Activated T-cell treated with anti-CD3 and anti-CD28 coated beads, Interleukin-2, amount 50 U/mL, for 4 hours (primary cell): ENCODE measurements at places on chromosomes 5 and 9. TPM values are rescaled to one million over a fixed set of nuclear protein-coding genes. Genes with fewer than 3 reads are reported as not detected.

- peak; percentile 26 for DNase-seq
Measured at GRCh38 chr5:58462623-58463230, 2.8 kb upstream of the PLK2 start.

DNA sequence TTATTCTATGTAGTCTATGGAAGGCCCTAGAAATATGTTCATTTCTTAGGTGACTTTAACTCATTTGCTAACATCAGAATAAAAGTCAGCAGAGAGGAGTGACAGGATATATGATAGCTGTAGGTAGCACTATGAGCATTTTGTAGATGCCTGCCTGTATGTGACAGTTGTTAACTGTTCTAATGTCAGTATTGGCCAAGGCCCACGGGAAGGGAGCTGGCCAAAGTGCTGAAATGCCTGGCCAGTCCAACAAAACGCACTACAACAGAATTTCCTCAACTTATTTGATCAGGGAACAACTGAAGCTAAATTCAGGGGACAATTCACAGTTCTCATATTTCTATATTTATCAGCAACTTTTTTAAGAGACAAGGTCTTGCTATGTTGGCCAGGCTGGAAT, 20.8 kb downstream of the SV2C start:
- no peak for DNase-seq

- DNase-seq: no peak
Measured at GRCh38 chr5:36950586-36951457, 74.3 kb downstream of the NIPBL start.

DNA sequence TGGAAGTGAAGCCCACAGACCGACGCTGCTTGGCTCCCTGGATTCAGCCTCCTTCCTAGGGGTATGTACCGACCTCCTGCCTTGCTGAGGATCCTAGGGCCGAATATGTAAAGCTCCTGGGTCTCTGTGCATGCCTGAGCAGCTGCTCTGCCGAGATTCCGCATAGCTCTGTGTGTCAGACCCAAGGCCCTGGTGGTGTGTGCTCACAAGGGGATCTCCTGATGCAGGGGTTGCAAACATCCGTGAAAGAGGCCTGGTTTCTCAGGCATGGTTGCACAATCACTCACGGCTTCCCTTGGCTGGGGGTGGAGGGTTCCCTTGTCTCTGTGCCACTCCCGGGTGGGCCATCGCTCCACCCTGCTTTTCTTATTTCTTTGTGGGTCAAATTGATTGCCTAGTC, 19.9 kb upstream of the SVEP1 start:
- DNase-seq: no peak

DNA sequence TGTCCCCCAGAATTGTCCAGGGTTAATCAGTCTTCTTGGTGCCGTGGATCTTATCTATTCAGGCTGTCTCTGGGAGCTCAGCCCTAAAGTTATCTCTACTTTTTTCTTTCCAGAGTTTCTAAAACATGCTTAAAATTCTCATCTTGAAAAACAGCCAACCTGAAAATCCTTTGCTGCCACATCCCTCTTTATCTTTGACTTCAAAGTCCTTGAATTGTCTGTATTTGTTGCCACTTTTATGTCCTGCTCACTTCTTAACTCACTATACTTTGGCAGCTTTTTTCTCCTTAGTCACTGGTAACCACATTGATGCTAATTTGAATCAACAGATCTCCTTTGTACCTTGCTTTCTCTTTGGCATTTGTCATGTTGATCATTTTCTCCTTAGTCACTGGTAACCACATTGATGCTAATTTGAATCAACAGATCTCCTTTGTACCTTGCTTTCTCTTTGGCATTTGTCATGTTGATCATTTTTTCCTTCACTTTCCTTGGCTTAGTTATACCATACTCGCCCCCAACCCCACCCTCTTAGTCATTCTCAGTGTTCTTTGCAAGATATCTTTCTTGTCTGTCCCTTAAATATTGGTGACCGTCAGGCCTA, 8.5 kb downstream of the DMXL1 start:
- peak; percentile 10 for DNase-seq

DNA sequence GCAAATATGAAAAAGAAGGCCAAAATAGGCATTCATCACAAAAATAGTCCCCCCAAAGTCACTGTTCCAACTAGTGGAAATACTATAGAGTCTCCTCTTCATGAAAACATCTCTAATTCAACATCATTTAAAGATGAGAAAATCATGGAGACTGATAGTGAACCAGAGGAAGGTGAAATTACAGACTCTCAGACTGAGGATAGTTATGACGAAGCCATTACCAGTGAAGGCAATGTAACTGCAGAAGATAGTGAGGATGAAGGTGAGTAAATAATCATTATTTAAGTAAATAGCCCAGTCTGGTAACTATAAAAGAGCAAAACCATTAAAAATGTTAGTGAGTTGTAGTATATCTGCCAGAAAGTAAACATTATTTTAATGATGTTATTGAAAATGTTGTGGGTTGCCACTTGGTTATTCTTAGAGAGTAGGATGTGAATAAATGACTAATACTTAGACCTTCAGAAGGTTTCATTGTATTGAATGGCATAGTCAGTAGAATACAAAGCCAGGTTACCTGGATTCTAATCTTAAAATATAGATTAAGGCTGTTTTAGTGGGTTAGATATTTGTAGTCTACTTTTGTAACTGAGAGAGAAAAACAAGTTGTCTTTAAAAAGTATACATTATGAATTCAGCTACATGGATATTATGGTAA, 16.3 kb downstream of the AGGF1 start:
- no peak for DNase-seq

DNA sequence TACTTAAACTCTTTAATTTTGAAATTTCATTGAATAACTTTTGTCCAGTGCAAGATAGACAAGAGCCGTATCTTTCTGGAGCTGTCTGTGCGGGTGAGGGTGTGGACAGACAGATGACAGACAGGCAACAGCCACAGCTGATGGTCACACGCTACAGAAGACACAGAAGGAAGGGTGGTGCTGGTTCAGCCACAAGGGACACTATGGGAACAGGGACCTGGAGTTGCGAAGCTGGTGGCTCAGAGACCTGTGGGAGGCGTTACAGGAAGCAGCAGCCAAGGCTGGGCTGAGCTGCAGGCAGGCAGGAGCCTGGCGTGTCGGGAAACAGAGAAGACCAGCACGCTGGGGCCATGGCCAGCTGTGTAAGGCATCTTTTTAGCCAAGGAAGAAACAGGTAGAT, 104.4 kb downstream of the WNK2 start:
- DNase-seq: no peak

DNA sequence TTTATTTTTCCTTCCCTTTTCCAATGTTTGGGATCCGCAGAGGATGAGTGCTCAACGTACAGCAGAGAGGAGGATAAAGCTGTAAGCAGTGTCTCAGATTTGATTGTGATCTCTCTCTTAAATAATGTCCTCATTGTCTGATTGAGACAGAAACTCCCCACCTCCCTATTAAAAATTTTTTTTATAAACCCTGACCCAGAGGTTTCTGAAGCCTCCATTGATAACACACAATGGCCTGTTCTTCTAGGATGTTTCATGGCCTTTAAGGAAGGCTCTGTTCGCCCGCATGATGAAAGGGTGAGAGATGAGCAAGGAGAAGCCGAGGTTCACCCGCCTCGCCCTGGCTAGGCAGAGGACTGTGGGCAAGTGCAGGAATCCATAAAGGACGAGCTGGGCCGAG, 138.2 kb upstream of the GAS1 start:
- no peak for DNase-seq

Gene SH3PXD2B
- total RNA-seq: 0.21 TPM

Gene TAF1L
- not detected for total RNA-seq

Gene NR6A1
- 3.5 TPM for total RNA-seq
